ENCODE measurements at places on chromosomes 1 and 21. TPM values are rescaled to one million over a fixed set of nuclear protein-coding genes. Genes with fewer than 3 reads are reported as not detected.

The KRTAP20-3 gene
- total RNA-seq = not detected

The GUCA2A gene
- total RNA-seq = not detected

The PTGS2 gene
- 17.0 TPM for total RNA-seq

The ABCA4 gene
- total RNA-seq = 0.63 TPM

The SIM2 gene
- not detected for total RNA-seq

The ROR1 gene
- 18.7 TPM for total RNA-seq

The LHX8 gene
- not detected for total RNA-seq

The SMIM12 gene
- 38.1 TPM for total RNA-seq

The HPCA gene
- 0.51 TPM for total RNA-seq

The UTS2 gene
- total RNA-seq = 0.27 TPM

The NBPF3 gene
- 6.6 TPM for total RNA-seq

The RASSF5 gene
- 14.8 TPM for total RNA-seq

The TIAM1 gene
- total RNA-seq = 15.8 TPM

The DCST1 gene
- not detected for total RNA-seq
